ENCODE measurements at places on chromosomes 3 and 15. TPM values are rescaled to one million over a fixed set of nuclear protein-coding genes. Genes with fewer than 3 reads are reported as not detected.
A peak's percentile ranks its signal among the peaks of the same experiment; 100 is the strongest.

Gene IL16
- polyA plus RNA-seq, result 6.2 TPM

Gene PLSCR2
- polyA plus RNA-seq, result 0.74 TPM

Gene NUP210
- 23.7 TPM for polyA plus RNA-seq

Gene SMAD6
- polyA plus RNA-seq, result 23.0 TPM

Gene FEZF2
- not detected for polyA plus RNA-seq

Gene RASGRF1
- polyA plus RNA-seq, result 0.21 TPM

Gene PAK6
- polyA plus RNA-seq, result 5.8 TPM

Gene SLC28A1
- polyA plus RNA-seq, result 5.3 TPM

Gene MESP1
- 0.85 TPM for polyA plus RNA-seq

Gene NOX5
- polyA plus RNA-seq, result 0.43 TPM

GRCh38 chr3:58176185-58176530, 34.6 kb downstream of the DNASE1L3 start:
- DNase-seq, result no peak

DNA sequence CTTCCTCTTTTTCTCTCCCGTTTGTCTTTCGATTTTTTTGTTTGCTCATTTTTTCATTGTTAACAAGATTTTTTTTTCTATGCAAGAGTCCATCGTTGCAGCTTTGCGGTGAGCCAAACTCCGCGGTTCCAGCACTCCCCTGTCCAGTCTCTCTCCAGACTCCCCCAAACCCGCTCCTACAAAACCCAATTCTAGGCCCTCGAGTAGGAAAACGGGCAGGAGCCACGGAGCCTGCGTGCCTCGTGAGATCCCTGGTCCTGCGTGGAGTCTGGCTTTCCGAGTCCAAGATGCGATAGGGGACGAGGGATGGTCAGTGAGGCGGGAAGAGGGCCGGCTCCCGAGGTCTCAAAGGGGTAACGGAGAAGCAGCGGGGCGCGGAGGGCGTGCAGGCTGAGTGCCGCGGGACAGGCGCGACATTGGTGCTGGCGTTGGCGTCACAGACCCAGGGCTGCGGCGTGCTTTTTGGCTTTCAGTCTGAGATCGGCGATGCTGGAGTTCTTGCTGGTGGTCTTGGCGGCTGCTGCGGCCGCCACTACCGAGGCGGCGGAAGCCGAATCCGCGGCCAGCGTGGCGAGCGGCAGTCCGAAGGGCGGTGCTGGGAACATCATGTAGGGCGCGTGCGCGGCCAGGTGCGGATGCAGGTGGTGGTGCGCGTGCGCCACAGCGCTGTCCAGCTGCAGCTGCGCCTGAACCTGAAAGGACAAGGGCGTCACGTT, 8.5 kb downstream of the SHOX2 start:
- DNase-seq, result no peak

DNA sequence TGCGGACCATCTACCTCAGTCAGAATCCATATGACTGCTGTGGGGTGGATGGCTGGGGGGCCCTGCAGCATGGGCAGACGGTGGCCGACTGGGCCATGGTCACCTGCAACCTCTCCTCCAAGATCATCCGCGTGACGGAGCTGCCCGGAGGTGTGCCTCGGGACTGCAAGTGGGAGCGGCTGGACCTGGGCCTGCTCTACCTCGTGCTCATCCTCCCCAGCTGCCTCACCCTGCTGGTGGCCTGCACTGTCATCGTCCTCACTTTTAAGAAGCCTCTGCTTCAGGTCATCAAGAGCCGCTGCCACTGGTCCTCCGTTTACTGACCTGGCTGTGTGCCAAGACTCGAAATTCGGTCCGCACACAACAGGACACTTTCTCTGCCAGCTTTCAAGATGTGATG, 21.9 kb downstream of the NRROS start:
- DNase-seq, result no peak

DNA sequence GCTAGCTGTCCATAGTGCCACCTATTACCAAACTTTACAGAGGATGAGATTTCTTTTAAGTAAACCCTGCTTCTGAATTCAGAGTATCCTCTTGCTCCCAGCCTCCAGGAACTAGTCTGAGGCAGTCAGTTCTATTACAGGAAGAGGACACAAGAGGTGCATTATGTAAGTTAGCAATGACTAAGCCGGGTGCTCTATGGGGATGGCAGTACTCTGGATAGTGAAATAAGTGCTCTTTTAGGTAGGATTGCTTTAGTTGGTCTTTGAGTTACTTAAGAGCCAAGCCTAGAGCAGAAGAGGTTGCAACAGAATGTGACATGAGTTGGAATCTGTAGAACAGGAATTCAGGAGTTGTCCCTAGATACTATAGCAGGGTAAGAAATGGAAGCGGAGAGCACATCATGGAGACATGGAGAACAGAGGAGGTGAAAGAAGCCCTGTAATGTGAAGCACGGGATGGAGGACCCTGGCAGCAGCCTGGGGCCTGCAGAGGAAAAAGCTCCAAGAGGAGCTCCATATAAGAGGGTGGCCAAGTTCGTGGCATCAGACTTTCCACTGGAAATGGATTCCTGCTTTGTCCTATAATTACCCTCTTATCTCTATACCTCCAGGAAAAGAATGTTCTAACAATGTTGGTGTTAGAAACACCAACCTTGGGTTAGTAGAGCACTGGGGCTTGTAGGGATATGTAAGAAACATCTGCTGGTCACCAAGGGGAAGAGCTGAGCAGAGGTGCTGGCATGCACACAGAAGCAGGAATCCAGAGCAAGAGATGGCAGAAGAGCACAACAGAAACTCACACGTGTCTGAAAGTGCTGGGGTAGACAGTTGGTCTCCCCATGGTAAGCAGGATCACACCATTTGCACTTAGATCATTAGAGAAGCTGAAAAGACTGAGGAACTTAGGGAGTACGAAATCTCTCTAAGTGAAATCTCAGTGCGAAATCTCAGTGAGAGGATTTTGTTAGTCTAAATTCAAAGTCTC, 851.1 kb downstream of the FHIT start:
- DNase-seq, result no peak

DNA sequence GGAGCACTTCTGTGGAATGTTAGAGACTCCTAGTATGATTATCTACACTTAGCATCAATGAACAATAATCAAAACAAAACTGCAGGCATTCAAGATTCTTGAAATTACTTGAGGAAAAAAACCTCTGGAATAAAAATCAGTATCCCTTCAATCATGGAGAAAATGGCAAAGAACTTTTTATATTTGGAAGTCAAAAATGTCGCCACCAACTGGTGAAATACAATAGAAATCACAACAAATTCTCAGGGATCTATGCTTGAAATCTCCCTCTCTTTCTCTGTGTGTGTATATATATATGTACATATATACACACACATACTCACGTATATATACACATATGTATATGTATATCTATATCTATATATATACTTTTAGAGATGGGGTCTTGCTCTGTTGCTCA, 378.9 kb upstream of the ALCAM start:
- DNase-seq, result no peak

- DNase-seq, result no peak
Observed at GRCh38 chr3:195263193-195263924, 7.6 kb downstream of the XXYLT1 start.

GRCh38 chr15:84824260-84825007, 7.3 kb downstream of the ALPK3 start:
- no peak for DNase-seq

DNA sequence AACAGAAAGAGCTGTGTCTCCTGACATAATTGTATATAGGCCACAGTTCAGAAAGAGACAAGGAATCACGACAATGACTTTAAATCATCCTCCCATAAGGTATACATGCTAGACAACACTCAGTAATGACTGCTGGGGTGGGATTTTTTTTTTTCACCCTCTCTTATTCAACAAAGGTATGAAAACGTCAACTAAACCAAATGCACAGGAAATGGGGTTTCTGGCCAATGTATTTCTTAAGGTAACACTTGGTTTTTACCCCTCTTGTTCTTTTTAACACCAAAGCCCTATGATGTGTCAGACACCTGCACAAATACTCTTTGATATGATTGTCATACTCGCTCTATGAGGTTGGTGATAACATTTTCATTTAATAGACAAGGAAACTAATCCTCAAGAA, 78.3 kb downstream of the MCF2L2 start:
- no peak for DNase-seq

DNA sequence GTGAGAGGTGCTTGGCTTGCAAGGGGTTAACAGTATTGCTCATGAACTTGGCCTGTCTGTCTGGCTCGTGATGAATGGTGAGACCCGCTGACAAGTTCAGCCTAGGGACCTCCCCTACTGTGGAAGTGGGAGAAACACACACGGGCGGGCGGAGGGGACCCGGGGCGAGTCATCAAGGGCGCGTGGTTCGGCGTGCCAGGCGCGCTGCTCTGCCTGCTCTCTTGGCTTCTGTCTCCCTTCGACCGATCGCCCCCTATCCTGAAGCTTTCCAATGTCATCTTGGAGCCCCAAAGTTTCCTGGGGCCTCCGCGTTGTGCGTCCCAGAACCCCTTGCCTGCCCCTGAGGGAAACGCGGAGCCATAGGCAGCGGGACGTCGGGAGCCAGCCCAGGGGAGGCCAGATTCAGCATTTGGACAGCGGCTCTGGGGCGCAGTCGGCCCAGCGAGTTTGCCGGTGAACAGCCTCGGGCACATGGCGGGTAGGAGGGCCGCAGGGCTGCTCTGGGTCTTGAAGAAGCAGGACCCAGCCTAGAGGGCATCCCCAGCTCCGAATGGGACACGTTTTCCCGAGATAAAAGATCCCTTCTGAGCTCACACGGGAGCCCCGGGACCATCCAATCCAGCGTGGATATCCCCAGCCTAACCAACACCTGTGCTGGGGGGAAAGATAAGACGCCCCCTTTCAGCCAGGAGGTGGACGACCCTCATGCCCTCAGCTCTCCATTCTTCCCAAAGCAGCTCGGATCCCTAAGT, 27.0 kb upstream of the POLG start:
- DNase-seq, result peak; percentile 47

DNA sequence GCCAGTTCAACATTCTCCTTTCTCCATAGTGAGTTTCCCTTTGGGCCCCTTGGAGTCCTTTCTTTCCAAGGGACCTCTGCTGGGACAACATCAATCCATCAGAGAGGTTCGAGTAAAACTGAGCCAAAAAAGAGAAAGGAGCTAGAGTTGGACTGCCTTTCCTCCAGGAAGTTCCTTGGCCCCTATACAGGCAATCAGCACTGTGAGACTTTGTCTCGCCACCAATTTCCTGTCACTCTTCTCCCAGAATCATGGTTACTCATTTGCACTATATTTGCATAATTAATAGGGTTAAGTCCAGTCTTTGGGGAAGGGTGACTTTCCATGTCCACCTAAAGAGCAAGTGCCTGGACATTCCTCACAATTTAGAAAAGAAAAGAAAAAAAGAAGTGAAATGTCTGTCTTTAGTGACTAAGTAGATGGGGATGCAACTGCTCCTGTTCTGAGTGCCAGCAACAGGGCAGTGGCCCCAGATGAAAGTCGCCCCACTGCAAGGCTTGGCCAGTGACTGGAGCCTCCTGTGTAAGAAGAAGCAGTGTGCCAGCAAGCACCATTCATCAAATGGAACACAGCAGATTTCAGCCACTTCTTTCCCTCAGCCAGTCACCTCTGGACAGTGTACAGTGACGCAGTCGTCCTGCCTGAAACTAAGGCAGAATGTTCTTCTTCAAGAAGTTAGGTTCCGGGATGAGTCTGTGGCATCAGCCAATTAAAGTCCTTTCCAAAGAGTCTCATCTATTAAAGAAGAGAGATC, 91.6 kb downstream of the FSIP1 start:
- no peak for DNase-seq

DNA sequence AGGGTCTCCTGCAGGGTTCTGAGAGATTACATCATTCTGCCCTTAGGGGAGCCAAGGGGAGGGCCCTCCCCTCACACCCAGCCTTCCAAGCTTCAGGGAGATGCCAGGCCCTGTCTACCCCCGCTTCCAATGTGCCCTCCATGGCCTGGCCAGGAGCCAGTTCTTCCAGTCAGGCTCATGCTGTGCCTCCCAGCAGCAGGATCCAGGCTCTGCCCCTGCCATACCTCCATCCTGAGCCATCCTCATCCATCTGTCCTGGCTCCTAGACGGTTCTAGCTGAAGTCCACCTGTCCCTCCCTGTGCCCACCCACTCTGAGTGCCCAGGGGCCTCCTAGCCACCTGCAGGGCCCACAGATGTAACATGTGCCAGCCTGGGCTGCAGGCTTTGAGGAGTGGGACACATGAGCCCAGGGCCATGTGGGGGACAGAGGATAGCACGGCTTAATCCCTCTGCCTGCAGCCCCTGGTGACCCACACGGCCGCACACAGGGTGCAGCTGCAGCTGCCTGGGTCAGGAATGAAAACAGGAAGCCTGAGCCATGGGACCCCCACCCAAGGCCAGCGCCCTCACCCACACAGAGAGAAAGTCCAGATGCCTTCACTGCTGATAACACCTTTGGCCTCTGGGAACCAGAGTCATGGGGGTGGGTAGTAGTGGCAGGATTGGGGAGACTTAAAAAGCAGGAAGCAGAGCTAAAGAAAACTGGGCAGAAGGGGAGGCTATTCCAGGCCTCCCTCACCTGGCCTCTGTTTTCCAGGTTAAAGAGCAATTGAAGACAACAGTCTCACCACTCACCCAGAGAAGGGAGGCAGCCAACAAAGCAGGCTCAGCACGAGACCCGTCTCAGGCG, 11.8 kb downstream of the PLCD1 start:
- DNase-seq, result no peak

GRCh38 chr15:32887090-32887489, 169.3 kb downstream of the GREM1 start:
- DNase-seq, result no peak

GRCh38 chr3:138919325-138919724, 27.6 kb downstream of the FOXL2 start:
- no peak for DNase-seq

DNA sequence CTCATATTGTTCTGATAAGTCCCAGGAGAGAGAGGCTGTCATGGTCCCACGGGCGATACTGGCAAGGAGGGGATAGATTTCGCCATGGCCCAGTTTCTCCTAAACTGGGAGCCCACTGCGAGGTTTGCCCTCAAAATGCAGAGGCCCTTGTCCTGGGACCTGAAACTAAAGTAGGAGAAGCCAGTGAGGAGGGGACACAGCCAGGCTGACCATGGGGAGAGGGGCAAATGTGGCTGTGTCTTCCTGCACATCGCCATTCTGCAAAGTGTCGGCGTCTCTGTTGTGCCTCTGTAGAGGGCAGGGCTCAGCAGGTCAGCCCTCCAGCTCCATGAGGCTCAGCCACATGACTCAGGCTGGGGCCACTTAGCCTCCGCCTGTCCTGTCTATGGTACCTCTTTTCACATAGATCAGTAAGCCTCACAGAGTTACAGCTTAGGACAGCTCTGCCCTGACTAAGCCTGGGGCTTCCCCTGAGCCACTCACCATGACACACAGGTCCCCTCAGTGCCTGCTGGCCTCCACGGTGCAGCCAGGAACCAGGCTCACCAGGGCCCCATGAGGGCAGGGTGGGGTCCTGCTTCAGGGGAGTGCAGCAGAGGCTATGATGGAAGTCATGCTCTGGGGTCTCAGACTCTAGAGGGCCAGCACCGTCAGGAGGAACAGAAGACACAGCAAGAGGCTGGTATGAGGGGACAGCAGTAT, 28.6 kb upstream of the PLXNA1 start:
- no peak for DNase-seq

DNA sequence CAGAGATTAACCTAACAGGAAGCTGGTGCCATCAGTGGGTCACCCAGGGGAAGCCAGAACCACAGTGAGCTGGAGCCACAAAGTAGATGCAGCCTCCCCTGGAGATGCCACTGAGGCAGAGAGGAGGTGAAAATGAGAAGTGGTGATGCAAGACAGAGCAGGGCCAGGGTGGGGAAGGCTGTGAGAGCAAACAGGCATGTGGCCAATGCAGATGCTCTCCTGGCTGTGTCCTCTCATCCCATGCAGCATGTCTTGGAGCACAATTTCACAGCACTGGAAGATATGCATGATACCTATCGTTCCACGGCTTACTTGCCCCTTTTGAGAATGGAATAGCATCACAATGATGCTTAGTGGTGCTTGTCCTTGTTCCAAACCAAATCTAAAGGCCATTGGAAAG, 126.3 kb downstream of the ABHD5 start:
- no peak for DNase-seq

- DNase-seq, result no peak
Observed at GRCh38 chr15:79378394-79379109, 53.6 kb upstream of the MINAR1 start.

Data from right renal cortex interstitium (tissue), 3 donors.